ENCODE measurements at places on chromosomes 4 and X.
A peak's percentile ranks its signal among the peaks of the same experiment; 100 is the strongest.

DNA sequence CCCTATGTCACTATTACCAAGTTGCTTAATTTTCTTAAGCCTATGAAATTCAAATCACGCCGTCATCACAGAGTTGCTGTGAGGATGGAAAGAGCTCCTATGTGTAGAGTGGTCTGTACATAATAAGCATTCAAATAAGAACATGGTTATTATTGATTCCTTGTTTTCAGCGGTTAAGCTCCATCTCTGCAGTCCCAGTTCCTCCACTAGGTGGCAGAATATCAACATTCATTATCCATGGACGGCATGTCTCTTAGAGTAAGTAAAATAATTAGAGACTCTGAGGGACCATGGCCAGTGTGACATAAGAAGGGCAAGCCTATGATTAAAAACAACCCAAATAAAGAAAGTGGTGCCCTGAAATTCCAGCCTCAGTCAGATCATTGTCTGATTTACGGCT, 132.5 kb upstream of the NHS start:
- peak; percentile 70 for DNase-seq

GRCh38 chrX:109856974-109857373, 123.9 kb upstream of the ACSL4 start:
- peak; percentile 30 for DNase-seq

DNA sequence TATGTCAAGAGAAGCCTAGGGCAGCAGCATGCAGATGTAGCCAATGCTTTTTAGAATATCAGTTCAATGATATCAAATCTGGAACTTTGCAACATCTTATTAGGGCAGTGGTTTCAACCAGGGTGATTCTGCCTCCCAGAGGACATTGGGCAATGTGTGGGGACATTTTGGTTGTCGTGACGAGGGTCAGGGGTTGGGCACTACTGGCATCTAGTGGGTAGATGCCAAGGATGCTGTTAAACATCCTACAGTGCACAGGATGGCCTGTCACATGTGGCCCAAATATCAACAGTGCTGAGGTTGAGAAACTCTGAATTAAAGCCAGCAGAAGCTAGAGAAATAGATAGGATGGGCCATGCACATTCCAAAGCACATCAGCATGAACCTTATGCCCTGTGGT, 152.3 kb downstream of the AMELX start:
- DNase-seq: no peak

DNA sequence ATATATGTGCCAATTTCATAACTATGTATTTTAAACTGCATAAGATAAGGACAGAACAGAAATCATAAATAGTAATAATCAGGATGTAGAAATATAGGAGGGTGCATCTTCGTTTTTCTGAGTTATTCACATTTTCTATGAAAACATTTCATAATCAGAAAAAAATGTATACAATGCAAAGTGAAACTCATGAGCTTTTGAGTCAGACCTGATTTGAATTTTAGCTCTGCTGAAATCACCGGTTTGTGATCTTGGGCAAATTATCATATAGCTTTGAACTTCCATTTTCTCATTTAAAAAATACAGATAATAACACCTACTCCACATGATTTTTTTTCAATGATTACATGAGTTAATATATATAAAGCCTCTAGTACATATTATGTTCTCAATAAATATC, 106.9 kb downstream of the KDR start:
- no peak for DNase-seq

DNA sequence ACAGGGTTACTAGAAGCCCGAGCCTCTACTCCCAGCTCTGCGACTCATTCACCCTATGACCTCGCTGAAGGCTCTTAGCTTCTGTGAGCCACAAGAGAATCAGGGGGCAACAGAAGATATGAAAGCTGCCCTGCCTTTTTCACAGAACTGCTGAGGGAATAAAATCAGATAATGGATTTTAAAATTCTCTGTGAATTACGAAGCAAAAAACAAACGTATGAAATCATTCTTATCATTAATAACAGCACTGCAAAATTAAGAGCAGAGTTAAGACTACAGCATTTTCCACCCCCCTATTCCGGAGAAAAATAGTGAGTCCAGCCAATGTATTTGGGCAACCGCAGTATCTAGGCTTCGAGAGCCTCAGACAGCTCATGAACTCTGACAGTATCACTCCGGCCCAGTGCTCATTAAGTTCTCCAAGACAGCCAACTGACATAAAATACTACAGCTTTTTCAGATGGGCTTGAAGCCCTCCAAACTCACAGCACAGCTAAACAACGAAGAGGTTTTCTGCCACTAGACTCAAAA, 33.4 kb downstream of the AFAP1 start:
- DNase-seq: no peak

GRCh38 chr4:174058846-174059245, 224.6 kb downstream of the FBXO8 start:
- no peak for DNase-seq

GRCh38 chr4:53174823-53175222, 191.0 kb downstream of the SCFD2 start:
- DNase-seq: no peak

- DNase-seq: no peak
Observed at GRCh38 chr4:185868983-185869382, 57.0 kb upstream of the SORBS2 start.

DNA sequence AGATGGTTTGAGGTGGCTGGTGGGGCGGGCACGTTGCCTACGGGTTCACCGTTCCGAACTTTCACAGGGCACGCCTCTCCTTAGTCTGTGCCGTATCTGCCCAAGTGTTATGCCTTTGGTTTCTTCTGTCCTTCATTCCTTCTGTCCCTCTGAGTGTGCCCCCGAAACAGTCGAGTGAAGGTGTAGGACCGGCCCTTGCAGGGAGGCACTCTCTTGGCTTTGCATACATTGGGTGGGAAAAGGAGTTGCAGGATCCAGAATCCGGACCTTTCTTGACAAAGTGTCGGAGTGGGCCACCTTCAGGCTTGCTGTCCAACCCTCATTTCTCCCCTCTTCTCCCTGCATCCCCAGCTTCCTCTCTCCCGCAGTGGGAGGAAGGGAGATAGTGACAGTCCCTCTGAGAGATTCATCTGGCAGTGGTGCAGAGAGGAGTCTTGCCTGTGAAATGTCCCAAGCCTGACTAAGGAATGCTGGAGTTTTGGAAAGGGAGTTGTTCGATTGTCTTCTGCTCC, 569 bp downstream of the ARFIP1 start:
- DNase-seq: no peak

GRCh38 chrX:16491461-16491860, 158.5 kb upstream of the S100G start:
- no peak for DNase-seq

GRCh38 chr4:119489305-119489704, 139.3 kb downstream of the PDE5A start:
- no peak for DNase-seq

DNA sequence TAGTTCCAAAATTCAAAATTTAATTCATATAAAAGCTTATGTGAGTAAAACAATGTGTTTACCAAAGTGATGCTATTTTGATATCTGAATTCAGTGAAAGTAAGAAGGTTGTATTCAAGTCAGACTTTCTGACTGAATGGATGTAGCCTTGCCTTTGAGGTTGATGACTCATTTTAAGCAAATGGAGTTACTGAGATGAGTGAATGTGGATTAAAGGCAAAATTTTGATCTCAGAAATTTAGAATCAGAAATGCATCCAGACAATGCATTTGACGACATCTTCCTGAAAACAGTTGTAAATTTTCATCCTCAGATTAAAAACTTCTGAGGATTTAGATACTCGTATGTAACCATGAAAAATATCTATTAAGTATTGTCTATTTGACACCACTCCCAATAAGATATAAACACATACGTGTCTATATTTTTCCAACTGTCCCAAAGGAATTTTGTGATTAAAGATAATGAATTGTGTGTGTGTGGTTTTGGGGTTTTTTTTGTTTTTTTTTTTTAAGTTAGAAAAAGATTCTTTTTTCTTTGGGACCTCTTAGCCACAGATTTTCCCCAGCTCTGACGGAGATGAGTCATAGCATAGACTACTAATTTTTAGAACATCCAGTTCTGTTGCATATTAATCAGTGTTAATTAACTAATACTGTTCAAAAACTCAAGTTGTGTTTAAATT, 34.4 kb downstream of the NFKB1 start:
- DNase-seq: no peak
